ENCODE measurements at places on chromosomes 7 and 10.

DNA sequence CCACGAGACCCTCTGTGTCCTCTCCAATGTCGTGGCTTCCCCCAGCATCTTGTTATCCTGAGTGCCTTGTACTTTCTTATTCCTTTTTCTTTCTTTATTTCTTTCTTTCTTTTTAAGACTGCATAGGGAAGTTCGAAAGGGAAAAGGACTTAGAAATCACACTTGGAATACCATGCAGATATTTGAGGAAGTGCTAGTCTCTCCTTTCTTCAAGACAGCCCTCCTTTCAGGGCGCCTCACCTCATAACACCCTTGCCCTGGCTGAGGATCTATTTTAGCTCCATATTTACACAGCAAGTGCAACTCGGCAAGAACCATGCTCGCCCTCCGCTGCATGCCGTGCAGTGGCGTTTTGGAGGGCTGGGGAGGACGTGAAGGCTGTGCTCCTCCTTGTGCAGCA lies 232.3 kb upstream of the GLI3 start:
- DNase-seq, result no peak

GRCh38 chr10:132787495-132788179 lies 1.7 kb upstream of the NKX6-2 start:
- DNase-seq, result peak; percentile 7

DNA sequence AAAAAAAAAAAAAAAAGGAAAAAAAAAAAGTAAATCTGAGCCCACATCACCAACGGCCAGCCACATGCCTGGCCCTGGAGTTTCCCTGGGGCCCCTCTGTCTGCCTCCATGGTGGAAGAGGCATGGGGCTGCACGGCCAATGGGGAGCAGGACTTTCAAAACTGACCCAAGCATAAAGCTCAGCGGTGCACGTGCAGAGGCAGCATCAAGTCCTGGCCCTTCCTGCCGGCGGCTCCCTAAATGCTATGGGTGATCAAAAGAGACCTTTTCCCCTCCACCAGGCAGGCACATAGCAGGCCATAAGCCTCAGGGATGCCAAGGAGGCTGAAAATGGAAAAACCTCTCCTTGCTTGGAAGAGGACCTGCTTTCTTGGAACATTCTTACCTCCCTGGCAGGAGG lies 94.3 kb downstream of the OAT start:
- DNase-seq, result no peak

GRCh38 chr10:74415146-74415839 lies 264.3 kb downstream of the ADK start:
- no peak for DNase-seq

GRCh38 chr7:4236389-4236788 lies 445.7 kb upstream of the FOXK1 start:
- no peak for DNase-seq

- DNase-seq, result no peak
These were observed 108.2 kb upstream of the EGR2 start for GRCh38 chr10:62924344-62924748.

- DNase-seq, result no peak
These were observed 97.6 kb upstream of the GSDME start for GRCh38 chr7:24854866-24855265.
